ENCODE measurements at places on chromosomes 7 and 10.

GRCh38 chr7:22167482-22167881 is 189.5 kb downstream of the RAPGEF5 start:
- no peak for DNase-seq

DNA sequence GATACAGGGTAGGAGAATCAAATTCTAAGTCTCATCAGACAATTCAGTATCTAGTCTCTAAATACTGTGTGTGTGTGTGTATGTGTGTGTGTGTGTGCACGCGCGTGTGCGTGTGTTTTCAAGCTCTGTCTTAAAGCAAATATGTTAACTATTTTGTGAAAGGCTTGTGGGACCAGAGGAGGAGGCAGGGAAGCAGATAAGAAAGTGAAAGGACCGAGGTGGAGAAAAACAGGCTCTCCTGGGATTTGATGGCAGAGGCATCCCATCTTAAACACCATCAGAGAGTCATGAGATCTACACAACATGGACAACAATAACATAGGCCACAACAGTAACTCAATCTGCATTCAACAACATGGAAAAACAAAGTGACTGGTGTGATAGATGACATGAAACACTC is 67.1 kb downstream of the PIP4K2A start:
- no peak for DNase-seq

GRCh38 chr7:1393421-1393820 is 65.8 kb downstream of the MICALL2 start:
- DNase-seq: no peak

DNA sequence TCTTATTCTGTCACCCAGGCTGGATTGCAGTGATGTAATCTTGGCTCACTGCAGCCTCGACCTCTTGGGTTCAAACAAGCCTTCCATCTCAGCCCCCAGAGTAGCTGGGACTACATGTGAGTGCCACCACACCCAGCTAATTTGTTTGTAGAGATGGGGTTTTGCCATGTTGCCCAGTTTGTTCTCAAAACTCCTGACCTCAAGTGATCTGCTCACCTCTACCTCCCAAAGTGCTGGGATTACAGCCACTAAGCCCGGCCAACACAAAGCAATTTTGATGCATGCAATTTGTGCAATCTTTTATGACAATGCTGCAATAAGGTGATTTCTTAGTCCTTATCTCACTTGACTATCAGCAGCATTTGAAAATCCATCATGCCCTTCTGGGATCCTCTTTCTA is 333.1 kb downstream of the FRMD4A start:
- DNase-seq: no peak

GRCh38 chr7:41005374-41005901 is 697.5 kb downstream of the INHBA start:
- no peak for DNase-seq

Measured in central memory CD8-positive, alpha-beta T cell (primary cell).